ENCODE measurements at places on chromosomes 3 and 15.

DNA sequence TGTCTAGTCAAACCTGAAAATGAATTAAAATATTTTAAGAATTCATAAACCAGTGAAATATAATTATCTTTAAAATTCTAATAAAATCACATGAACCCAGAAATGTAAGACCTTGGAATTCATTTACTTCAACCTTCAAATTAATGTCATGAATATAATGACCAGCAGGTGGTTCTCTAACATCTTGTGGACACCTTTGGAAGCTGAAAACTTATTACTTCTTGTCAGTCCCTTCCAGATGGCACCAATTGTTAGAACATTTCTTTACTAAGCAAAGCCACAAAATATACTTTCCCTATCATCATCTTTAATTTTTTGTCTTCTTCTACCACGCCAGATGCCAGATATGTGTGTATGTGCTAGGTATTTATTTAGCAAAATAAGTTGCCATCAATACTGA lies 240.0 kb downstream of the MBNL1 start:
- no peak for DNase-seq

- DNase-seq = no peak
Measured at GRCh38 chr3:197811343-197811742, 20.3 kb downstream of the LRCH3 start.

- DNase-seq = no peak
Measured at GRCh38 chr3:134694466-134694865, 43.6 kb upstream of the KY start.

- DNase-seq = no peak
Measured at GRCh38 chr3:138943724-138944653, 2.9 kb downstream of the FOXL2 start.

- DNase-seq = no peak
Measured at GRCh38 chr15:51331141-51331540, 7.3 kb downstream of the CYP19A1 start.

- no peak for DNase-seq
Measured at GRCh38 chr3:194856296-194856695, 170.6 kb downstream of the FAM43A start.

GRCh38 chr3:39809181-39809994 lies at the start of gene MYRIP:
TSS of gene MYRIP (plus strand) at chr3:39809609. CDS start at chr3:39900817, 91,208 bp downstream.
- DNase-seq = no peak

DNA sequence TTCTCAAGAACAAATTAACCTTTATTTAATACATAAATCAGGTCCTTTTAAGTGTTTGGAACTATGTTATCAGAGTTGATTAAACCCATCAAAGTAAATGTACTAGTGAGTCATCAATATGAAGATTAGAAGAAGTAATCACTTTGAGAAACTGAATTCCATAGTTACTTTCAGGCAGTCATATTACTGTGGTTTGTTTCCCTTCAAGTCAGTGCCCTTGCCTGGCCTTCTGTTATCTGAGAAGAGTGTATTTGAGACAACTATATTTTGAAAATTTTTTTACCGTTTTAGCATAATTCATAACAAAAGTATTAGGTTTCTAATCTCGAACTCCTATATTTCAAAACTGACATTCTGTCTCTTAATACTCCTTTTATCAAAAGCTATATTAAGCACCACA lies 73.6 kb downstream of the GMPS start:
- DNase-seq = no peak

DNA sequence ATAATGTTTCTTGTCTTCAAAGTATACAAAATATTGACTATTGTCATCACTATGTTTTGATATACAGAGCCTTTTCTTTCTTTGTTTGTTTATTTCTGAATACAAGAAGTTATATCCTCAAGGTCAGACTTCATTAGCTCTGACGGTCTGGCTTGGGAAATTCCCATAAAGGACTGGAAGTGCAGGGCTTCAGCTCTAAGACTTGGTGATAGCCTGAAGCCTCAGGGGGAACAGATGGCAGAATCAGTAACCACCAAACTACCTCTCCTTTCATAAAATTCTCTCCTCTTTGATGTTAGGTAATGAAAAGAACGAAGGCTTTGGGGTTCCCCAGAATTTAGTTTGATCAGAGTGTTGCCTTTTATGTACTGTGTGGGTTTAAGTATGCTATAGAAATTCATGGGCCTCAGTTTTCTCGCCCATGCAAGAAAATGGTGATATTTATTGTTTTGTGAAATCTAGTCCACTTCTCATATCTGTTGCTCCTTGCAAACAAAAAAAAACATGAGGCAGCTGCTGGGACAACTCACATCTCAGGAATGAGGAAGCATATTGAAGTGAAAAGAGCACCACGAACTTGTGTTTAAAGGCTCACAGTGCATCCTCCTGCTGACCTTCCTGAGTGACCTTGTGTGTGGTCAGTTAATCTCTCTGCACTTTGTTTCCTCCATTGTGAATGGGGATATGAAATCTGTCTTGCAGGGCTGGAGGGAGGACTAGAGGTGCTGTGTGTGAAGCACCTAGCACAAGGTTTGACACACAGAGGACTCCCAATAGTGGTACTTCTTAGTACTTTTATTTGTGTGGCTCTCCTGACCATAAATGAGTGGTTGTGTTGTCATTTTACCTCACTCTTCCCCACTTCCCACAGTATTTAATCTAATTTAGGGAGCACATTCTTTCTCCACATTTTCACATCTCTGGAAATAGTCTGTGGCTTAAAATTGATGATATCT lies 569.8 kb upstream of the IL12A start:
- DNase-seq = no peak

DNA sequence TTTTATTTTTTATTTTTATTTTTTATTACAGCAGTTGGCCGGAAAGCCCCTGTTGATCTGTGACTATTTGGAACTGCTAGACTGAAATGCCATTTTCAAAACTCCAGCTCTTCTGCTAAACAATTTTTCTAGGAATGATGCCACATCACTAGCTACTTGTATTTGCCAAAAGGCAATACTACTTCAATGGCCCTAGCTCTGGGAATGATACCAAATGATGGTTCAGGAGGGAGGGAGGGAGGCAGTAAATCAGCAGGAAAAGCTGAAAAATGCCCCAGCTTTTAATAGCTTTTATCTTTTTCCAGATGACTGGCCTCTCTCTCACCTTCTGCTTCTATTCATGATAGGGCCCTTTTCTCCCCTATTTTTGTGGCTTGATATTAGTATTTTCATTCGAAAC lies 2.6 kb upstream of the CHL1 start:
- no peak for DNase-seq

DNA sequence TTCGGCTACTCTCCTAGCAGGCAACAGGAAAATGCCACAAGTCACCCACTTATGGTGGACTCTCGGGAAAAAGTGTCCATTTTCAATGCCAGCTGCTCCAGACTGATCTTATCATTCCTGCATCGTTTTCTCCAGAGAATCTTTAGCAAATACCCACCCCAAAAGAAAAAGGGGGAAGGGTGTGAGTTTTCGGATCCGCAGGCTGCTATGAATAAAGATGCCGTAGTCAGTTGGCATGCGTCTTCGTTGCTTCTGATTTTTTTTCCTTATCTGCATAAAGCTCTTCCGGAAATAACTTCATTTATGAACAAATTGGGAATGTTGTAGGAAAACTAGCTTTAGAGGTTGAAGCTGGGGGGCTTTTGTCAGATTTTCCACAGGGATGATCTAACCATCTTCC lies 22.4 kb upstream of the VILL start:
- DNase-seq = no peak

- DNase-seq = no peak
Measured at GRCh38 chr3:183332487-183332886, 79.4 kb downstream of the B3GNT5 start.

DNA sequence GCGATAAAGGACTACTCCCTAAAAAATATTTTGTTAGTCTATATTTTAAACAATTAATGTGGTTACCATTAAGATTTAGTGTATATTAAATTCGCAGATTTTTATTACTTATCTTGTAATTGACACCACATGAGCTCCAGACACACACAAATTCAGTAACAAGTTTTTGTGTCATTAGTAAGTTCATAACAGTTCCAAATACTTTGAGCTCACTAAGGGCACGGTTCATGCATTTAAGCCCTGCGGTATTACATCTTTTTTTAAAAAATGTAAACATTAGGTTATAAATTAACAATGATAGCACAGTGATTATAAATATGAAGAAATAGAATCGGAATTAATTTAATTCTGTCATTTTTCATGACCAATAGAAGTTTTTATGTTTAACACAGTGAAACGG lies 317.3 kb downstream of the ZNF385D start:
- DNase-seq = no peak

GRCh38 chr15:31255176-31255510 lies 71.5 kb upstream of the KLF13 start:
- no peak for DNase-seq

GRCh38 chr15:38536201-38536676 lies 28.4 kb downstream of the RASGRP1 start:
- no peak for DNase-seq

- DNase-seq = no peak
Measured at GRCh38 chr3:194996746-194997145, 274.2 kb downstream of the XXYLT1 start.

- no peak for DNase-seq
Measured at GRCh38 chr3:156727519-156728205, 53.3 kb downstream of the TIPARP start.

DNA sequence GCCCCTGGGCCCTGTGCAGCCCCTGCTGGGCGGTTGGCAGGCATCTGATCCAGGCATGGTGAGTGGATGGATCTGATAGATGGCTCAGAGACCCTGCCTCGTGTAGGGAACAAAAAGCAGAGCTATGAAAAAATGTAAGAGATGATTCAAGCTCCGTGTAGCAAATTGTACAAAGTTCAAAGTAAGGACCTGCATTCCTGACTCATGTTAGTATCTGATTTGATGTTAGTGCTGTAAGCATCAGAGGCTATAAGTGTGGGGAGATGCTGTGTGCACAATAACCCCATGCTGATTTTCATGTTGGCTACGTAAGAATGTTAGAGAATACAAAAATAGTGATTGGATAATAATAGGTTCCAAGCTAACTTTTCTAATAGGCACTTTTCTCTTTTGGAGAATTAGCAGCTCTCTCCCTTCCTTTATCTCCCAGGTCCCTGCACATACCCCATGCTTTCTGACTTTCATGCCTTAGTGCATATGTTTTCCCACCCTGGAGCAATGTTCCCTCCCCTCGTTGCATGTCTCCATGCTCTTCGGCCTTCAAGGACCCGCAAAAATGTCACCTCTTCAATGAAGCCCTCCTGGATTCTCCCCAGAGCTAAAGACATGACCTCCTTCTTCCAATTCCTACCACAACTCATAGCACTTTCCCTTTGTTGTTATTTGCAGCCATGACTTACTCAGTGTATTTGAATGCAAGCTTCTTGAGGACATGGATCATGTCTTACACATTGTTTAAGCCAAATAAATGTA lies 1.6 kb downstream of the CCR9 start:
- no peak for DNase-seq

DNA sequence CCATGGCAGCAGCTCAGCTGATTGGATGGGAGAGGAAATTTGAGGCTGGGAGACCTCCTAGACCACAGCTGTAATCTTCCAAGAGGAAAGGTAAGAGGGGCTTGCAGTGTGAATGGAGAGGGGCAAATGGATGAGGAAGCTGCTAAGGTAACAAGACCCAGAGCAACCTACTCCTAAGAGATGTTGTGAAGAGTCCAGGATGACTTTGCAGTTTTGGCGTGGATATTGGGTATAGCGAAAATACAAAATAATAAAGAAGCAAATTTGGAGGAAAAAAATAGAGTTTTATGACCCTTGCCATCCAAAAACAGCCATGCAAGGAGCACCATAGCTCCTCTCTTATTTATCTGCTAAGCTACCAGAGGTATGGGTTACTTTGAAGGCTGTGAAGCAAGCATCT lies 186.6 kb downstream of the GREM1 start:
- no peak for DNase-seq

GRCh38 chr15:40281801-40282146 lies 1.1 kb downstream of the ANKRD63 start:
- no peak for DNase-seq

- no peak for DNase-seq
Measured at GRCh38 chr3:180325958-180326357, 276.0 kb upstream of the TTC14 start.

DNA sequence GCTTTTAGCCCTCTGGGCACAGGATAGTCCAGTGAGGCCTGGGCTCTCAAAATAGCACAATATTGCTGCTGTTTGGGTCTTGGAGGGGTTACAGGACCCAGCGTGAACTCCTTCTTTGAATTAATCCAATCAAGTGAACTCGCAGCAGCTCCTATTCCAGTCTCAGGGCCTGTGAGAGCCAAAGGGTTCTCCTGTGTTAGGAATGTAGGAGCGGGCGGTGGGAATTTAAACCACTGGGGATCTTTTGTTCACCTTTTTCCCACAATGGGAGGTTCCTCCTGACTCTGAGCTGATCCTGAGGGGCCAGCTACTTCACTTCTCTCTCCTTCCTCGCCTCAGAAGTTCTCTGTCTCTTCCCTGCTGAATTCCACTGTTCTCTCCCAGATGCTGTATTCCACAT lies 504.0 kb downstream of the UNC13C start:
- no peak for DNase-seq

GRCh38 chr3:140456974-140457373 lies 220.9 kb upstream of the TRIM42 start:
- no peak for DNase-seq

GRCh38 chr15:39415634-39416033 lies 165.2 kb upstream of the THBS1 start:
- no peak for DNase-seq

DNA sequence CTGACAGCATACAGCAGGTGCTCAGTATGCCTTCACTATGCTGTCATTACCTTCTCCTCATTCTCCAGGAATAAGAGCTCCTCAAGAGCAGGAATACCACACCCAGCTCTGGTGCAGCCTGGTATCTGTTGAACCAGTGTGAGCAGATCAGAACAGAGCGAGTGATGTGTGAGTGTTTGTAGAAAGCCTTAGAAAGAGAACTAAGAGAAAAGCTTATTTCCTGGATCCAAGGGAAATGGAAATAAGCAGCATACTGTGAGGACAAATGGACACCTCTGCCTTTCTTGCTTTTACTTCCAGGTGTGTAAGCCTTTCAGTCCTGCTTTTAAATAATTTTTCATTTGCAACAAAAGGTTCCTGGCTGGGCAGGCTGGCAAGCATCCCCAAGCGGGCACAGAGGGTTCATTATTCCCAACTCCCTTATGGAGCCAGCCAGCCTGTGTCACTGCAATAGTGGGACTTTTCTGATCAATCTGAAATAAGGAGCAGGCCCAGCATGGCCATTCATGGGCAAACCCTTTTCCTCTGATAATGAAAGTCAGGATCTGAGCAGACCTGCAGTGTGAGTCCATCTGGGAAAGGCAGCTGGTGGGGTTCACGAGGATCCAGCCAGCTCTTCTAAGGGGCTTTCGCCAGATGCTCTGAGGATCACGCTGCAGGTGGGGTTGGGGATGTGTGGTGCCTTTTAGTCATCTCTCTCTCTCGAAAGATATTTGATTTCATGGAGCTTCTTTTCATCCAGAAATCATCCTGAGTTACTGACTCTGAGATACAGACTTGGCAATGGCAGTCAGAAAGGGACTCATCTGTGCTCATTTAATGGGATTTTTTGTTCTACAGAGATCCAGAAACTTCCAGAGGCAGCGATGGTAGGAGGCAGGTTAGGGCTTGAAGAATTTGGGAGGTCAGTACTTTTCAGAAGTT lies 594.9 kb upstream of the CFAP20DC start:
- DNase-seq = no peak

- no peak for DNase-seq
Measured at GRCh38 chr3:129553719-129554118, 10.7 kb downstream of the H1-8 start.

GRCh38 chr3:100756441-100756840 lies 47.1 kb downstream of the TFG start:
- no peak for DNase-seq

Data from stimulated activated CD8-positive, alpha-beta memory T cell treated with anti-CD3 and anti-CD28 coated beads, Interleukin-2, amount 100 ng/mL, for 48 hours (primary cell).